ENCODE measurements at places on chromosomes 11 and 22.

GRCh38 chr11:60763692-60764369 is 7.2 kb downstream of the MS4A15 start:
- no peak for DNase-seq

DNA sequence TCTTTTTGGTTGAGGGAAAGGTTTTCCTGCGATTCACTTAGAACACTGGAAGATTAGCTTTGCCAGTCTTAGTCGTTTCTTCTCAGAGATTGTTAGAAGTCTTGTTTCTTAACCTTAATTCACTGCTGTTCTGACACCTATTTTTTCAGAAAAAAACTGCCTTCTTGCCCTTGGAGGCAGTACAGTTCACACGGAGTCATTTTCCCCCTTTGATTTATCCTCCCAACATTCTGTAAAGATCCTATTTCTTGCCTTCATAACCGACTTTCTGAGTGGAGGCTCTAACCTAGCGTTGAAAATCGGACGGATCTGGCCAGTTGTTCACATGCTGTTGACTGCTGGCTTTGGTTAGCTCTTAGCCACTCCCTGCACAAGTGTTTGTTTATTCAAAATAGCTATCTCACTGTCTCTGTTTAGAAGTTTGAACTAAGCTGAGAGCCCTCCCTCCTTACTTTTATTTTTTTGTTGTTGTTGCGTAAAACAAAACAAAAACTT is 737 bp downstream of the BCL2L13 start:
- DNase-seq = peak; percentile 22

DNA sequence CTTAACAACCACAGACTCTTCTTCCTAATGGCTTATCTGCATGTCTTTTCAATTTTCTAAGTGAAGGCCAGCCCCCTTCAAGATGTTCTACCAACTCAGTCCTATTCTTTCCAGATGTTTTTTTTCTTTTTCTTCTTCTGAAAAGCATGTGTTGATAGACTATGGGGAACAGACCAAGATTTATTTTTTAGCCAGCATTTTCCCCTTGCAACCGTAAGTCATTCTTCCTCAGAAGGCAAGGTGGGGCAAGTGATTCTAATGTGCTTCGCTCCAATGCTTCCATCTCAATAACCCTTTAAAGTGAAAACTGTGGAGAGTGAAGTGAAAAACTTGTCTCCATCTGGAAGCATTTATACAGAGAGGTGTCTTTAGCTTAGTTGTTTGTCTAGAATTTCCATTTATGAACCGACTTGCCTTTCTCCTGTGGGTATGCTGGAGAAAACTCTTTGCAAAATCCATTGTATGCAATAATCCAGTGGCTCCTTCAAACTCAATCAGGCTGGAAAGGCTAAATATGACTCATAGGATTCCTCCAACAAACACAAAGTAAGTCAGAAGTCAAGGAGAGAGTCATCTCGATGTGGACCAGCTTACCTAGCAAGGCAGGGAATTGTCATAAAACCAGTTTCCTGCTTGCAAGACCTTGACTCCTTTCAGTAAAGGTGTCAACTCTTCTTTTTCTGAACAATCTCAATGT is 83.7 kb downstream of the MAML2 start:
- peak; percentile 83 for DNase-seq

- no peak for DNase-seq
Measured at GRCh38 chr22:38569181-38569971, 607 bp downstream of the DMC1 start.

DNA sequence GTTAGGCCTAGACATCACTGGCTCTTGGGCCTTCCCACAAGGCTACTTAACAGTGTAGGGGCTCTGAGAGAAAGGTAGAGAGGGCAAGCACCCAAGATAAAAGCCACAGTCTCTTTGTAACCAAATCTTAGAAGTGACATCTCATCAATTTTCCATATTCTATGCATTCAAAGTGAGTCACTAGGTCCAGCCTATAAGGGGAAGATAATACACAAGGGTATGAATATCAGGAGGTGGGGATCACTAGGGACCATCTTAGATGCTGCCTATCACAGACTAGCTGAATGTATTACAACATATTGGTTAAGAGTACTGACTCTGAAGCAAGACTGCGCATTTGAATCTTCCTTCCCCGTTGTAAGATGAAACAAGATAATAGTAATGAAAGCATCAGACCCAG is 144.1 kb downstream of the RBFOX2 start:
- DNase-seq = no peak

- peak; percentile 76 for DNase-seq
Measured at GRCh38 chr11:3340025-3340424, 38.9 kb downstream of the ZNF195 start.

- peak; percentile 8 for DNase-seq
Measured at GRCh38 chr11:13668957-13669521, 571 bp downstream of the FAR1 start.

GRCh38 chr11:126628790-126629621 is 273.5 kb downstream of the ST3GAL4 start:
- DNase-seq = peak; percentile 97

DNA sequence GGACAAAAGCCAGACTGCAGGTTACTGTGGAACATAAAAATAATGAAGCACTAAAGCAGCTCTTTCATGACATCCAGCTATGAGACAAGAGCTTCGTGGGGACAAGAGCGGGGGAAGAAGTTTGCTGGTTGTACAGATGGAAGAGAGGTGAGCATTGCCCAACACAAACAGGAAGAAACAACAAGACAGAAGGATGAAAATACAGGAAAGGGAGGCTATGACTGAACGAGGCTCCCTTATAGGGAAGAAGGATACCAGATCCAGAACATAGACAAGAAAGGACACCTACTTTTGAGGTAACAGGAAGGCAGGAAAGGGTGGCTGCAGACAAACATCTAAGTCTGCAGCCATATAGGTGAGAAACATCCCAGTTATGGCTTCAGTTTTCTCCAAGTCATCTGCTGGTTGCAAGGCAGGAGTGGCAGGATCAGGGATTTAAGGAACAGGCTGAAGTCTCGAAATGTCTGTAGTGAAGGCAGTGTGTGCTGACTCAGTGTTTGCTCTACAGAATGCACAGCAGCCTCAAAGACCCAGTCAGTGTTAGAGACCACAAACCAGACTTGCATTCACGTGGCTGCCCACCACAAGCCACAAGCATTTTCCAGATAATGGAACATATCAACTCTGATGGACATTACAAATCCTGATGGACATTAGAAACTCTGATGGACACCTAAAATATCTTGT is 1.9 kb downstream of the CLTCL1 start:
- peak; percentile 83 for DNase-seq

DNA sequence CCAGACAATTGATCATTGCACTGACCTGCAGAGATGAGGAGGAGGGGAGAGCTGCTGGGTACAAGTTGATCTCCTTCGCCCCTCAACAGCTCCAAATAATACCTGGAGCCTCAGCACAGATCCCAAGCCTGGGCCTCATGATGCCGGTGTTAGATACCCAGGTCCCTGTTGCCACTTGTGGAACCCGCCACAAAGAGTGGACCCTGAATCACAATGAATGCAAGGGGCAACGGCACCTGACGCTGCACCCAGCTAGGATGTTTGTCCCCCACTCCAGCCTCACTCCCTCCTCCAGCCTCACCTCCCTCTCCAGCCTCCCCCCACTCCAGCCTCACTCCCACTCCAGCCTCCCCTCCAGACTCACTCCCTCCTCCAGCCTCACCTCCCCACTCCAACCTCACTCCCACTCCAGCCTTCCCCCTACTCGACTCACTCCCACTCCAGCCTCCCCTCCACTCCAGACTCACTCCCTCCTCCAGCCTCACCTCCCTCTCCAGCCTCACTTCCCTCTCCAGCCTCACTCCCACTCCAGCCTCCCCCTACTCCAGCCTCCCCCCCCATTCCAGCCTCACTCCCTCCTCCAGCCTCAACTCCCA is 879.0 kb downstream of the BRD1 start:
- no peak for DNase-seq

GRCh38 chr11:80616070-80616800 is 1175.4 kb upstream of the TENM4 start:
- no peak for DNase-seq

DNA sequence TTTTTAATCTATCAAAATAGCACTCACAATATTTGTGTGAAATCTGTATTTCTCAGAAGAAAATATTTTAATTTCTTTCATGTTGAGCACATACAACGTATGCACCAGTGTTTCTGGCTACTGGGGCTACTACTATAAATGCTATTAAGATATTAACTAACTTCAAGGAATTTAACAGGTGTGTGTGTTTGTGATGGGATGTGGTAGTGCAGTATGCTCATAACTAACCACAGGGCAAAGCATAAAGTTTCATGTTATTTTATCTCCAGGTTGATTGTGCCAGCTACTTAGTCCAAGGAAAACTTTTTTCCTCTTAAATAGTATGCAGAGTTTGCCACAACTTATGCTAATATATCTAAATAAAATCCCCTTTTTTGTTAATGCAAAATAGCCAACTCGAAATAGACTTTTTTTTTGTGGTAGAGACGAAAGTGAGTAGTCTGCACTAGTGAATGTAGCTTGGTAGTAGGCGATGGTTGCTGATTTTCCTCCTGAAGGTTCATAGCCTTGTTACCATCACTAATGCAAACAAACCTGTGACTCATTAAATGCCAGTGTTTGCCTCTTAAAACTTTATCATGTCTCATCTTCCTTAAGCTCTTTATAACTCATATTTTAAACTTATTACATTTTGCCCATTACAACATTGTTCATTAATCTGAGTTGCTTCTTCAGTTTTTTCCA is 565.5 kb upstream of the ANO3 start:
- no peak for DNase-seq

GRCh38 chr22:47406896-47407295 is 644.4 kb downstream of the TBC1D22A start:
- DNase-seq = no peak

DNA sequence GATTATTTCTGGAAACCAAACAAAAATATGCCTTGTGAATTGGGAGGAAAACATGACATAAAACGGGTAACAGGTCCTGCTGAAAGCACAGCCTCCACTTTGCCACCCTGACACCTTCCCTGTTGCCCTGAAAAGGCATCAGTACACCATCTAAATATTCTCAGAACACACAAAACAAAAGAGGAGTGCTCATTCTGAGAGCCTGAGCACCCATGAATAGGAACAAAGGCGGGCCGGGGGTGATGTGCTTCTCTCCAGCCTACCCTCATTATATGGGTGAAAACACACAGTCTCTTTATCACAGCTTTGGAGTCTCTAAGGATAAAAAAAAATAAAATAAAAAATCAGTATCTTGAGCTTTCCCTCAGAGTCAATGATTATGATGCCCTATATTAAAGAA is 19.7 kb downstream of the SCUBE2 start:
- no peak for DNase-seq

DNA sequence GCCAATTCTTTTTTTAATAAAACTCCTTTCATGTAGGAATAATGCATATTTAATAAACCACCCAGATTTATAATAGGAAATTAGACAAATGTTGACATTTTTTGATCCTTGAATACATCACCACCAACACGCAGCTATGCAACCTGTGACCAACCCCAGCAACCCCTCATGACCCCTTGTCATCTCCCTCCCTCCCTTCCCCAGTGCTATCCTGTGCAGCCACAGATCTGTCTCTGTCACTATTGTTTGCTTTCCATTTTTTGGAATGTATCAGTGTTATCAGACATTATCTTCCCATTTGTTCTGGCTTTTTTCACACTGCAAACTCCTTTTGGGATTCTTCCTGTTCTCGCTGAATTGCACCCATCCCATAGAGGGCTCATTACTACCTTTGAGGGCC is 114.1 kb downstream of the VPREB1 start:
- no peak for DNase-seq

DNA sequence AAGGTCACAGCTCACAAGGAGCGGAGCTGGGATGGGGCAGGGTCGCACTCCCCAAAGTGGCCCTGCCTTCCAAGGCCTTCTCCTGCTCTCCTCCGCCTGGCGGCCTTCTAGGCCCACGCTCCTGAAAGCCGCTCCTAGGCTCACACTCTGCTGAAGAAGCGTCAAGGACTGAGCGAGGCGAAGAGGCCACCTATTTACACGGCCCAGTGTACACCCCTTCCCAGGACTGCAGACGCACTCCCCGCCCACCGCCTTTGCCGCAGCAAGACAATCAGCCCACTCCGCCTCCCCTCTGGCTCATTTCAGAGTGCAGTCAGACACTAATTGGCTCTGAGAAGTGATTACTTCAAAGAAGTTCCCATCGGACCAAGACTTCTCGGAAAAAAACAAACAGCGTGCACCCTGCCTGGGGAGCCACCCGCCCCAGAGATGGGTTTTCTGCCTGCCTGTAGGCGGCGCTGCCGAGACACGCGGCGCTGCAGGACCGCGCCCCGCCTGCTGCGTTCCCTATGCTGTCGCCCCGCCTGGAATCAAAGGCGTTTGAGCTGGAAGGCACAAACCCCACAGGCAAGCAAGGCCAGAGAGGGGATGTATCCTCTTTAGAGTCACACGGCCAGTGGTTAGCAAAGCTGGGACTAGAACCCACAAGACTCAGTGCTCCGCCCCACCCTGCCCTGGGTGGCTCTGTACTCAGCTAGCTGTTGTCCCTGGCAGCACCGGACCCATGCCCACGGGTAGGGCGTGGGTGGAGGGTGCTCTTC is 414.8 kb downstream of the BUD13 start:
- peak; percentile 20 for DNase-seq

GRCh38 chr11:119520966-119521365 is 98.0 kb upstream of the THY1 start:
- DNase-seq = no peak

DNA sequence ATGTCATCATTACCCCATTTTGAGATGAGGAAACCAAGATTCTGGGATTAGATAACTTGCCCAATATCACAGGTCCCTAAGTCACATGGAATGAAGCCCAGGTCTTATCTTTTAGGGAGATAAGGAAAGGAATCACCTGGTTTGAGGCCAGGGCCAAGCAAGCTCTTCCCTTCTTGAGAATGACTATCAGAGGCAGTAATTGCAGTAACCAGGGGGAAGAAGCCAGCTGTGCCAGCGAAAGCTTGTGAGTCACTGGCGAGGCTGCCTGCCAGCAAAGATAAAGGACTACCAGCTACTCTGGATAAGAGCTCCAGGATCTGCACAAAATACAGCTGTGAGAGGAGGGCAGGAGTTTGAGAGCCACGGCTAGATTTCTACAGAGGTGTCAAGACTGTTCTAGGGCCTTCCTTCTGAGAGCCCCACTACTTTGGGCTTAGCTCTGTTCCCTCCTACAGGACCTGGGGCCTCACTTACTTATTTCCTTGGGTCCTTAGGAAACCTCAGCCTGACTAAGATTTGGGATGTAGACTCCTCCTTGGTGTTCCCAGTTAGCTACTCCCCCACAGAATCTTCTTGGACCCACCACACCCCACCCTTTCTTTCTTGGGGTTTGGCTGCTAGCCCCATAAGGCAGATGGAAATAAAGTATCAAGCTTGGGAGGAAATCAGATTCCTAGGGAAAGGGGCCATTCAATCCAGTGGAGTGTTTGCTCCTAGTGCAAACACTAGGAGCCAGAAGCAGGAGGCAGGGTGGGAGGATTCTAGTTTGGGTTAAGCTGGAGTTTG is 9.7 kb upstream of the CCKBR start:
- peak; percentile 30 for DNase-seq

GRCh38 chr22:20013382-20013871 is 3.2 kb downstream of the ARVCF start:
- DNase-seq = peak; percentile 33

DNA sequence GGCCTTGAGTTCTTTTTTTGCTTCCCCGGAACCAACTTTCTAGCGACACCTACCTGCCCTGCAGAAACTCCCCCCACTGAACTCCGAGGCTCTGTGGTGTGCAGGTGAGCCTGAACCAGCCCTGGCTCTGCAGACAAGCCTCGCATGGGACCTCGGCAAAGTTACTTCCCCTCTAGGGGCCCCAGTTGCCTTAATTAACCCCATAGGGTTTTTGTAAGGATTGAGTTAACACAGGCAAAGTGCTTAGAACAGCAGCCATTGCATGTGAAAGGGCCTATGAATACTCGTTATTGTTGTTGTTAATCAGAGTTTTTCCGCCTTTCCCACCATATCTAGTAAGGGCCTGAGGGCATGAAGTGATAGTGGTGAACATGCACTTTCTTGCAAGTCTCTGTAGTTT is 12.6 kb upstream of the SYT13 start:
- no peak for DNase-seq
